BE2C (cell line): ENCODE measurements at places on chromosomes 7 and 10.

GRCh38 chr7:26930201-26930600 lies 65.8 kb upstream of the SKAP2 start:
- no peak for DNase-seq

- no peak for DNase-seq
Observed at GRCh38 chr7:22325671-22326070, 31.3 kb downstream of the RAPGEF5 start.

DNA sequence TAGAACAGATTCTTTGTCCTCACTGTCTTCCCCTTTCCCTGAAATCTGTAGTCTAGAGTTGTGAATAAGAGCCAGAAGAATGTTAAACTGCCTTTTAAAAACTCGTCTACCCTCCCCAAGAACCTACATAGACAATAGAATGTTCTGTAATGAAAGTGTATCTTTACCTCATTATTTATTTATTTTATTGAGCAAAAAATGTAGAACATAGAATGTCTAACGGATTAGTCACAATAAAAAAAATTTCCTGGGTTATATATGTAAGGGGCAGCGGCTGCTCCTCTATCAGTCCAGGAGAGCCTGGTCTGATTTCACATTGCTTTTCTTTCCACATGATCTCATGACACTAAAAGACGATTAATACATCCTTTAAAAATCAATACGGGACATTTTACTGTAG lies 135.7 kb downstream of the SDK1 start:
- DNase-seq, result no peak

DNA sequence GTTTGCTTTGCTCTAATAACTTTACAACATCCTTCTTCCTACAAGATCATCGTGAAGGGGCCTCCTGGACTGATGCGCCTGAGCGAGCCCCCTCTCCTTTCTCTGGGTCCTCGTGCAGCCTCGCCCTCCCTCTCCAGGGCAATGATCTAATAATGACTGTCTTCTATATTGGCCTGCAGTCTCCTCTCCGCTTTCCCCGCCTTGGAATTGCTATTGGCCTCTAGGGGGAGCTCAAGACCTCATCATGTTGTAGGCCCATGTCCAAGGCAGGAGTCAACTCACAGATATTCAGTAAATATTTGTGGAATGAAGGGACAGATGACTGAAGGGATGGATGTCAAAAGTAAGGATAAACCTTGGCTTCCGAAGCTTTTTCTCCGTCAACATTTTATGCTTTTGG lies 1180.3 kb downstream of the TYW1 start:
- peak; percentile 70 for DNase-seq

- no peak for DNase-seq
Observed at GRCh38 chr7:74671602-74672001, 14.1 kb downstream of the GTF2I start.

DNA sequence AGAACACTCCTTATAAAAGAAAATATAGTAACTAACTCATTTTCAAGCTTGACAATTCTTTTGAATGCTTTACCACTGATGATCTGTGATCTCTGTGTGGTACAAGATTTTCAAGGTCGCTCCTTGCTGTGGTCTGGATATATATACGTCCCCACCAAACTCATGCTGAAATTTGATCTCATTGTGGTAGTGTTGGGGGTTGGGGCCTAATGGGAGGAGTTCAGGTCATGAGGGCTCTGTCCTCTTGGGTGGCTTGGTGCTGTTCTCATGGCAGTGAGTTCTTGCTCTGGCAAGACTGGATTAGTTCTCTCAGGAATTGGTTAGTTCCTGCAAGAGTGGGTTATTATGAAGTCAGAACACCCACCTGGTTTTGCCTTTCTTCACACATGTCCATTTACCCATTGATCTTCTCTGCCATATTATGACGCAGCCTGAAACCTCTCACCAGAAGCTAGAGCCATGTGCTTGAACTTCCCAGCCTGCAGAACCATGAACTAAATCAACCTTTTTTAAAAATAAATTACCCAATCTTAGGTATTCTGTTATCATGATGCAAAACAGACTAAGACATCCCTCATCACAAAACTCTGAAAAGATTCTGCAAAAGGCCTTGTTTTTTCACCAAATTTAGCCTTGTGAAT lies 8.3 kb upstream of the EDRF1 start:
- no peak for DNase-seq
